ENCODE measurements at places on chromosomes 7 and 10.

DNA sequence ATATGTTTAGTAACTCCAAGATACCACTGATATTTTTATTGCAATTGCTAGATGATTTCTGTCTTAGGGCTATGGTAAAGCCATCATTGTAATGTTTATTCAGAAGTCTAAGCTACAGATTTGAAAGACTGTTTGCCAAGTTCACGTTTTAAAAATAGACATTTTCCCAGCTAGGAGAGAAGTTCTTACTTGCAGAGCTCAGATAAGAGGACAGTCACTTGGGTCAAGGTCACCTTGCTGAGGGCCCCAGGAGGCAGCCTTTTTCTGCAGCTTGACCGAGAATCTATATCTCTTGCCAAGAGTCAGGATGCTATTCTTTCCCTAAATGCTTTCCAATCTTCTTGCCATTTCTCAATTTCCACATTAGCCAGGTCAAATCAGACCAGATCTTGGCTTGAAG is 1011.2 kb downstream of the KCNMA1 start:
- DNase-seq, result no peak

GRCh38 chr10:88992921-88993524 is 2.4 kb downstream of the FAS start:
- DNase-seq, result no peak

DNA sequence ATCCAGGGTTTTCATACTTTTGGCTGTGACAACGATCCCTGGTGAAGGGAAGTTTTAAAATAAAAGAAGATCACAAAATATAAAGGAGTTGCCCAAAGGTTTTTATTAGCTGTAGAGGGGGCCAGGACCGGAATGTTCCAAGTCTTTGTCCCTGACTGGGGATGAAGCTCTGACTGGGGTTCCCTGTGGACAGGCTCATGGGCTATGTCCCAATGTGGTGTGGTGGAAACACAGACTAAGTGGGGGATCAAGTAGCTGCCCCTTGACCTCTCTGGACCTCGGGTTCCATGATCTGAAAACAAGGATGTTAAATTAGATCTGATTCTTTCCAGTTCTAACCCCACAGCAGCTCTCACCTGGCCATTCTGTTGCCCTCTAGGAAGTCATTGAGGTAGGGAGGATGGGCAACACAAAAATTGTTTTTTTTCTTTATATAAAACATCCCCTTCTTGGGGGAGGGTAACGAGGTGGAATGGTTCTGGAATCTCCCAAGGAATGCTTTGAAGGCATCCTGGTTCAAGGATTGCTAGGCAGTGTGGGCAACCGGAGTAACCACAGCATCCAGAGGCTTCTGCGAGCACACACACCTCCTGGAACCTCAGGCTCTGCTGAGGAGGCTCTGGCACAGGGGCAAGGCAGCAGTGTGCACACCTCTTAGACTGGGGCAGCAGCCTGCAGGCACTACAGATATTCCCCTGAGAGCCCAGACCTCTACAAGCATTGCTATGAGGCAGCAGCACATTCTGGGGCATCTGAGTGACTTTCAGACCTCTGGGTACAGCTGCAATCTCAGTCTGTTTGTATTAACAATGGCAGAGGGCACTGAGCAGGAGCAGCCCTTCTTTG is 21.4 kb upstream of the CRYGN start:
- DNase-seq, result no peak

GRCh38 chr7:154638286-154638685 is 364.6 kb downstream of the PAXIP1 start:
- DNase-seq, result no peak

DNA sequence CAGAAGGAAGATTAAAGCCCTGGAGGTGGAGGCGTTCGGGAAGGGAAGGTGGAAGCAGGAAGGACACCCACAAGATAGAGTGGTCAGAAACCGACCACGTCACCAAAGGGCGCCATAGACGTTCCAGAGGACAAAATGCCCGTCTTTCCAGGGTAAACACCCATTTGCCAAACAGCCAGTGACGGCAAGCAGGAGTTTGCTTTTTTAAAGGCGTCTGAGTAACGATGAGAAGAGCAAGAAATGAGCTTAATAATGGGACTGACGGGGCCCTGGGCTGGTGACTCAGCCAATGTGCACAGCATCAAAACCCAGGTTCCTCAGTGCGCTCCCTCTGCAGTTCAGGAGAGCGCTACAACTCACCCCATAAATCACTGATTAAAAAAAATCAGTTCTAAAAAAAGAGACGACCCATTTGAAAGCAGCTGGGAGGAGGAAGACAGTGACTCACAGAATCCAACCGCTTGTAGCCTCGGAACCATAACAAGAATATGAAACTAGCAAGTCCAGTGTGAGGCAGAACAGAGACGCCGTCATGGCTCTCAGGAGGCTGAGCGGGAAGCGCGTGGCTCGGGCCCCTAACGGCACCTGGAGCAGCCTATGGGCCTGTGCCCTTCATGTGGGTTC is 5.9 kb downstream of the DIP2C start:
- DNase-seq, result no peak

GRCh38 chr7:97845622-97846203 is 26.5 kb downstream of the ASNS start:
- peak; percentile 6 for DNase-seq

DNA sequence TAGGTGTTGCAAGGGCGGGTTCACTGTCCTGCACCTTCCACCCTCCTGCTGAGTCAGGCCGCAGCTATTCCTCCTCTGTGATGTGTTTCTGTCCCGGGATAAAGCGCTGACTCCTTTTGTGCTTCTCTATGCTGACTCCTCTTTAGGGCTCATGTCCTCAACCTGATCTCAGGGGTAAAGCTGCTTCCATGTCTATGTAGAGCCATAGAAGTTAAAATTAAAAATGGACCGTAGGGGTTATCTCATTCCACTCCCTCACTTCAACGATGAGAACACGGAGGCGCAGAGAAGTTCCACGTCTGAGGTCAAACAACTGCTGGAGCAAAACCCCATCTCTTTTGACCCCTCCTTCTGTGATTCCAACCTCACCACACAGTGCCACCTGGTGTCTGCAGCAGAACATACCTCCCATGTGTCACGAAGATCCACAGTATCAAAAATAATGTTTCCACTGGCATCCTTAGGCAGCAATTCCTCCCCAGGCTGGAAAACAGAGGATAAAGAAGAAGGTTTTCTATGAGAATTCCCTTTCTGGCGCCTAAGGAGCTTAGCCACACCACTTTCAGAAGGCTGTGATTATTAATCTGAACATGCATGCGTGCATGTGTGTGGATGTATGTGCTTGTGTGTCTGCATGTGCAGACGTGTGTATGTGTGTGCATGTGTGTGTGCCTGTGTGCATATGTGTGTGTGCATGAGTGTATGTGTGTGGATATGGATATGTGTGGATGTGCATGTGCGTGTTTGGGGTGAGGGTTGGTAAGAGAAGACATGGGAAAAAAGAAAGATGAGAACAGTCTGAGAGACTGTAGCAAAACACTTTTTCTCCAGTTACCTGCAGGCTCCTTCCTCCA is 81.2 kb upstream of the UCN3 start:
- DNase-seq, result peak; percentile 68

DNA sequence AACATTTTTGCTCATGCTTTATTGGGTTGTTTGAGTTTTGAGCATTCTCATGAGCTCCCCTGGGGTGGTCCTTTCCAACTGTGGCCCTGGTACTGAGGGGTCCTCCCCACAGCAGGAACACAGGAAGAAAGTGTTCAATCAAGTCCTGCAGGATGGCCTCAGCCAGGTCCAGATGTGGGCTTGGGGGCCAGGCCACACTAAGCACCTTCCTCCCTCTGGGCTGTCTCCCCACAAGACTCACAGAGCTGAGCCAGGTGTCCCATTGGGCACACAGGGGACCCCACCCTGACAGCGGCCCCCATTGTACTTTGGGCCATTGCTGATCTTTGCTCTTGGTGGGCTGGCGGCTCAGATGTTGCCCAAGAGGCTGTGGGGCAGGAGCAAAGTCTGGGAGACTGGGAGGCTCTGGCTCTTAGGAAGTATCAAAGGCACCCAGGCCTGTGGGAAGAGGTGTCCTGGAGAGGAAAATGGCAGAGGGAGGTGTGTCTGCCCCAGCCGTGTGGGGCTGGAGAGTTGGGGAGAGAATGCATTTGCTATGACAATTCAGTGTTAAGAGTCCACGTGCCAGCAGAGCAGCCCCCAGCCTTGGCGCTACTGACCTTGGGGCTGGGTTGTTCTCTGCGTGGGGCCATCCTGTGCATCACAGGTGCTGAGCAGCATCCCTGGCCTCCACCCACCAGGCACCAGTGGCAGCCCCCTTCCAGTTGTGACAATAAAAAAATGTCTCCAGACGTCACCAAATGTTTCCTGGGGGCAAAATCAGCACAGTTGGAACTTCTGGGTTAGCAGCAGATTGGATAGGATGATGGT is 17.8 kb downstream of the SCART1 start:
- no peak for DNase-seq

DNA sequence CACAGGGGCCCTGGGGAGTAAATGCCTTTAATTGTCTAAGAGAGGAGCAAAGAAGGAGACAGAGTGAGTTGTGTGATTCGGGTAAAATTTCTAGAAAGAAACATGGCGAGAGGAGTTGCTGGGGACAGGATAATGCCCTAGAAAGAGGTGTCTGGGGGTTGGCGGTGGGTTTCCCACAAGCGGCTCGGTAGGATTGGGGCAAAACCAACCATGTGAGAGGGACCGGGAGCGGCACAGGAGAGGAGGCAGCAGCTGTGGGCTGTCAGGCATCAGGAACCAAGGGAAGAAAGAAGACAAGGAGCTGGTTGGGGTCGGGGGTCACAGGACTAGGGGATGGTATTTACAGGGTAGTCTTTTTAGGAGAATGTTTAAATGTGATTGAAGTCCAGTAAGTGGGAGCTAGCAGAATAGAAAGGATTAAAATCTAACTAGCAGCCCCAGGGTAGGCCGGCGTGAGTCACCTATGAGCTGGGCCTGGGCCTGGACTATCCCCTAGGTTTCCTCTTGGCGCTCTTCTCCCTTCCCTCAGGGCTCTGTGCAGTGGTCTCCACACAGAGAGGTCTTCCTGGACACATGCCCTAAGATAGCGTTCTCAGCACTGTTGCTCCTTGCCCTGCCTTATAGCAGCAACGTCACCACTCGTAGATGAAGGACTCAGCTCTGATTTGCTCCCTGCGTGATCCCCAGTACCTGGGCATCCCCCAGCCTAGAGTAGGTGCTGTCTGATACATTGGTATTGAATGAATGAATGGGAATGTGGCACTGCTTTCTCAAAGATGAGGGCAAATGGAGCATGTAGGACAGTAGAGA is 32.6 kb downstream of the IKZF1 start:
- no peak for DNase-seq

DNA sequence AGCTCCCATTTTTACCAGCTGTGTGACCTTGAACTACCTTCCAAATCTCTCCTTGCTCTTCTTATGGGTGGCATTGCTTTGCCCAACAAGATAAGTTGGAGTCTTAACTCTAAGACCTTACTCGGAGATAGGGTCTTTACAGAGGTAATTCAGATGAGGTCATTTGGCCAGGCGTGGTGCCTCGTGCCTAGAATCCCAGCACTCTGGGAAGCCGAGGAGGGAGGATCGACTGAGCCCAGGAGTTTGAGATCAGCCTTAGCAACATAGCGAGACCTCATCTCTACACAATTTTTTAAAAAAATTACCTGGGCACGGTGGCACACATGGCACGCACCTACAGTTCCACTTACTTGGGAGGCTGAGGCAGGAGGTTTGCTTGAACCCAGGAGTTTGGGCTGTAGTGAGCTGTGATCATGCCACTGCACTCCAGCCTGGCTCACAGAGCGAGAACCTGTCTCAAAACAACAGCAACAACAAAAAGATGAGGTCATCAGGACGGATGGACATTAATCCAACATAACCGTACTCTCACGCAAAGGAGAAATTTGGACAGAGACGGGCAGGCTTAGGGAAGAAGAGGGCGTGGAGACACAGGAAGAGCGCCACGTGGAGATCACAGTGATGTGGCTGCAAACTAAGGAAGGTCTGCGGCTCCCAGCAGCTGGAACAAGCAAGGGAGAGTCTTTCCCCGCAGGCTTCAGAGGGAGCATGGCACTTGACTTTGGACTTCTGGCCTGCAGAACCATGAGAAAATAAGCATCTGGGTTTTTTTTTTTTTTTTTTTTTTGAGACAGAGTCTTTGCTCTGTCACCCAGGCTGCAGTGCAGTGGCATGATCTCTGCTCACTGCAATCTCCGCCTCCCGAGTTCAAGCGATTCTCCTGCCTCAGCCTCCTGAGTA is 122.3 kb upstream of the CARD11 start:
- no peak for DNase-seq
